ENCODE measurements at places on chromosomes 6 and 20.

DNA sequence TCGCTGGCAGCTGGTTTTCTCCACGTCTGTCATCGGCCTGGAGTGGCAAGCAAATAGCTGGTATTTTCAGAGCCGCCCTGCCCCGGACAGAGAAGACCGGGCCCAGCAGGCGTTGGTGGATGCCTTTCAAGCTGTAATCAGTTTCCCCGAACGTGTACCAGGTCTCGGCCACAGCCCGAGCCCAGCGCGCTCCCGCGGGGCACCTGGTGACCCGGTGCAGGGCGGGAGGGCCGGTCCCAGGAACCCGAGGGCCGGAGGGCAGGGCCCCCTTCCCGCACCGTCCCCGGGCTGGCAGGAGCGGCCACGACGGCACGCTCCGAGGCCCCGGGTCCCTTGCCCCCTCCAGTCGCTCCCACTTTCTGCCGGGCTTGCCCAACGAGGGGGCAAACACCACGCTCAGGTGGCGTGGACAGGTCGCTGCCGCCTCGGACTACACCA, 348 bp upstream of the PYGB start:
- H3K36me3 ChIP-seq = no peaks in the 10 kb centered on the region
- H3K4me1 ChIP-seq = peaks cover 25% of the 10 kb centered on the region
- peaks cover 9% of the 10 kb centered on the region for H3K27me3 ChIP-seq
- peak overlapping the region; percentile 92 for H3K4me3 ChIP-seq

DNA sequence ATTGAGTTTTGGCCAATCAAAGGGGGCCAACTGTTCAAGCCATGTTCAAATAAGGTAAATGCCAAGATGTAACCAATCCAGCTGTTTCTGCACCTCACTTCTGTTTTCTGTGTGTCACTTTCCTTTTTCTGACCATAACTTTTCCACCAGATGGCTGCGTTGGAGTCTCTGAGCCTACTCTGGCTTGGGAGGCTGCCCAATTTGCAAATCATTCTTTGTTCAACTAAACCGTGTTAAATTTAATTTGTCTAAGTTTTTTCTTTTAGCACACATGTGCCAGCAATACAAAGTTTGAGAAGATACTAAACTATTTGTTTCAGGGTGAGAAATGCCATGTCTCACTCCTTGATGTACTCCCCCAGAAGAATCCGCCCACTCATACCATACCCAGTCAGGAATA, 52.1 kb downstream of the IYD start:
- no peak overlapping the region for H3K27ac ChIP-seq
- no peak for DNase-seq
- H3K4me1 ChIP-seq = peaks cover 21% of the 10 kb centered on the region
- no peak overlapping the region for H3K4me3 ChIP-seq
- no peaks in the 10 kb centered on the region for H3K36me3 ChIP-seq
- peaks cover 6% of the 10 kb centered on the region for H3K27me3 ChIP-seq

DNA sequence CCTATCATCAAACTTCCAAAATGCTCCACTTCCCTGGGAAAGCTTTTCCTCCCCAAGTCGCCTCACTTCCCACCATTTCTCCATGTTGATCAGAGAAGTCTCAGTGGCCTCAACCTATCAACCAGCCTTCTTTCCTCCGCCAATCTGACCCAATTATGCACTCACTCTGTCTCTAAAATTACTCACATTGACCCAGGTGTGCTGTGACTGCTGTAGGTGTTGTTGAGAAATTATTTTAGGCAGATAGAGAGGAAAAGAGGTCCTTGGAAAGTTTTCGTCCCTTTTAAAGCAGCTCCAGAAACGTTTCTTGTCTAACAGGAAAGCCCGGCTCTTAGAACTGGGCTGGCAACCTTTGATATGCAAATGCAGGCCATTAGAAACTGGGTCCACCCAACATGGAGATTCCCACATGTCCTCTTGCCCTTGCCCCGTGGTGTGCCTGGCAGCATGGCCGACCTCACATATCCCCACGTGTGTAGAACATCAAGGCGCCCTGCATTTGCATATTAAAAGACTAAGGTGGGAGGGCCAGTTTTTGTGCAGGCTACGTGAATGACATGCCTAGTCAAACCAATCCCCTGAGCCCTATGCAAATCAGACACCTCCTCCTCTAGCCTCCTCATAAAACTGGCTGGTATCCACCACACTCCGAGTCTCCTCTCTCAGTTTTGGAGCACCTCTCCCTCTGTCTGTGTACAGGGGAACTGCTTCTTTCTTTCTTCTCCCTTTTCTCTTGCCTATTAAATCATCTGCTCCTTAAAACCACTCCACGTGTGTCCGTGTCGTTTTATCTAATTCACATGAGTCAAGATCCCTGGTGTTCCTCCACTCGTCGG, 12.9 kb downstream of the IPCEF1 start:
- H3K27me3 ChIP-seq = no peaks in the 10 kb centered on the region
- DNase-seq = peak; percentile 55
- H3K4me3 ChIP-seq = peak overlapping the region; percentile 48
- H3K4me1 ChIP-seq = peaks cover 36% of the 10 kb centered on the region

GRCh38 chr6:16441262-16441661, 202.9 kb downstream of the GMPR start:
- H3K27me3 ChIP-seq = no peaks in the 10 kb centered on the region
- DNase-seq = no peak
- no peak overlapping the region for H3K4me3 ChIP-seq
- H3K36me3 ChIP-seq = peaks cover 9% of the 10 kb centered on the region

- no peak for DNase-seq
- H3K4me3 ChIP-seq = no peak overlapping the region
- H3K36me3 ChIP-seq = no peaks in the 10 kb centered on the region
- peaks cover 6% of the 10 kb centered on the region for H3K4me1 ChIP-seq
- H3K27me3 ChIP-seq = no peaks in the 10 kb centered on the region
- no peak overlapping the region for H3K27ac ChIP-seq
Observed at GRCh38 chr6:134928151-134928900, 21.6 kb downstream of the ALDH8A1 start.

GRCh38 chr6:151962246-151962846, 154.9 kb downstream of the ESR1 start:
- H3K27me3 ChIP-seq = peaks cover 5% of the 10 kb centered on the region
- H3K36me3 ChIP-seq = no peaks in the 10 kb centered on the region
- H3K27ac ChIP-seq = no peak overlapping the region
- H3K4me3 ChIP-seq = no peak overlapping the region
- no peaks in the 10 kb centered on the region for H3K4me1 ChIP-seq
- no peak for DNase-seq

GRCh38 chr20:47876311-47877088, 91.2 kb upstream of the SULF2 start:
- no peak overlapping the region for H3K27ac ChIP-seq
- H3K4me1 ChIP-seq = peaks cover 24% of the 10 kb centered on the region
- no peak for DNase-seq

GRCh38 chr20:50543326-50543725, 33.1 kb downstream of the PTPN1 start:
- H3K27ac ChIP-seq = no peak overlapping the region
- H3K4me3 ChIP-seq = no peak overlapping the region
- peaks cover 14% of the 10 kb centered on the region for H3K4me1 ChIP-seq
- DNase-seq = no peak
- H3K36me3 ChIP-seq = peaks cover 2% of the 10 kb centered on the region

- H3K27ac ChIP-seq = no peak overlapping the region
- peaks cover 4% of the 10 kb centered on the region for H3K27me3 ChIP-seq
- H3K4me1 ChIP-seq = peaks cover 20% of the 10 kb centered on the region
- no peaks in the 10 kb centered on the region for H3K36me3 ChIP-seq
- no peak for DNase-seq
Observed at GRCh38 chr6:90715093-90715655, 128.3 kb upstream of the MAP3K7 start.

GRCh38 chr6:118656847-118657451, 5.6 kb upstream of the CEP85L start:
- H3K27ac ChIP-seq = no peak overlapping the region
- DNase-seq = no peak
- H3K4me1 ChIP-seq = peaks cover 22% of the 10 kb centered on the region
- no peaks in the 10 kb centered on the region for H3K36me3 ChIP-seq
- no peaks in the 10 kb centered on the region for H3K27me3 ChIP-seq

DNA sequence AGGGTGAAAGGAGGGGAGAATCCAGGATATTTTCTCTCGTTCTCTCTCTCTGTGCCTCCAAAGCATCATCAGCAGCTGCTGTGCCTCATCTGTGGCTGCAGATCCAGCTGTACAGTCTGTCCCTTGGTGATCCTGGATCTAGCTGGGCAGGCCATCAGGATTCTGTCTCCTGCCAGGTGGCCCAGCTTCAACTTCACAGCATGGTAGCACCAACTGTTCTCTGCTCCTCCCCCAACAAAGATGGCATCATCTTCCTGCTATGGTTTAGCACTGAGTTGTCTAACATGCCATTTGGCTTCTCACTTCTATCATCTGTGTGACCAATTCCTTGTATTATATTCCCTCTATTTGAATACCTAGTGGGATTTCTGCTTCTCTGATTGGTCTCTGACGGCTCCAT, 28.6 kb upstream of the ARFGEF2 start:
- no peaks in the 10 kb centered on the region for H3K36me3 ChIP-seq
- H3K27me3 ChIP-seq = peaks cover 55% of the 10 kb centered on the region
- H3K27ac ChIP-seq = no peak overlapping the region

GRCh38 chr6:75171567-75171966, 34.3 kb downstream of the COL12A1 start:
- peak overlapping the region; percentile 57 for H3K27ac ChIP-seq
- DNase-seq = no peak
- H3K36me3 ChIP-seq = no peaks in the 10 kb centered on the region
- no peaks in the 10 kb centered on the region for H3K27me3 ChIP-seq

DNA sequence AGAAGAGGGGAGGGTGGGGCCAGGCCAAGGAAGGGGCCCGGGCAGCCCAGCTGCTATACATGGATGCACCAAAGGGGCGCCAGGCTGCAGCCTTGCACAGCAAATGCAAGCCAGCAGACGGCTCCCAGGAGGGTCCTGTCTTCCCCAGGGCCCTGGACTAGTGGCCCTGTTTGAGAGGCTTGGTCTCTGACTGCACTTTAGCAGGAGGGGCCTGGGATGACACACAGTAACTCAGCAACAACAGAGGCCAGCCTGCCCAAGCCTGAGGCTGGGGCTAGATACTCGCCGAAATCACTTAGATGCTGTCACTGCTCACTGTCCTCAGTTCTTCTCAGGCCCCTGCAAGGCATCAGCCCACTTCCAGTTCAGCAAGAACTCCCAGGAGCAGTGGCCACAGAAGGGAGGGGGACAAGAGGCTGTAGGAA, 73.5 kb downstream of the TRAM2 start:
- DNase-seq = no peak
- no peaks in the 10 kb centered on the region for H3K27me3 ChIP-seq
- no peak overlapping the region for H3K4me3 ChIP-seq
- H3K27ac ChIP-seq = no peak overlapping the region
- peaks cover 20% of the 10 kb centered on the region for H3K36me3 ChIP-seq

- no peak for DNase-seq
- H3K36me3 ChIP-seq = peaks cover 22% of the 10 kb centered on the region
- no peak overlapping the region for H3K4me3 ChIP-seq
- no peak overlapping the region for H3K27ac ChIP-seq
- H3K4me1 ChIP-seq = peaks cover 18% of the 10 kb centered on the region
Observed at GRCh38 chr6:166950443-166950821, 5.9 kb downstream of the RNASET2 start.

GRCh38 chr6:82970839-82971238, 94.8 kb downstream of the UBE3D start:
- H3K4me1 ChIP-seq = no peaks in the 10 kb centered on the region
- no peak for DNase-seq
- no peaks in the 10 kb centered on the region for H3K27me3 ChIP-seq
- H3K36me3 ChIP-seq = peaks cover 2% of the 10 kb centered on the region

GRCh38 chr6:1049900-1050299, 262.0 kb upstream of the FOXQ1 start:
- peak overlapping the region; percentile 55 for H3K27ac ChIP-seq
- no peak overlapping the region for H3K4me3 ChIP-seq
- no peak for DNase-seq
- H3K36me3 ChIP-seq = no peaks in the 10 kb centered on the region
- peaks cover 25% of the 10 kb centered on the region for H3K4me1 ChIP-seq

DNA sequence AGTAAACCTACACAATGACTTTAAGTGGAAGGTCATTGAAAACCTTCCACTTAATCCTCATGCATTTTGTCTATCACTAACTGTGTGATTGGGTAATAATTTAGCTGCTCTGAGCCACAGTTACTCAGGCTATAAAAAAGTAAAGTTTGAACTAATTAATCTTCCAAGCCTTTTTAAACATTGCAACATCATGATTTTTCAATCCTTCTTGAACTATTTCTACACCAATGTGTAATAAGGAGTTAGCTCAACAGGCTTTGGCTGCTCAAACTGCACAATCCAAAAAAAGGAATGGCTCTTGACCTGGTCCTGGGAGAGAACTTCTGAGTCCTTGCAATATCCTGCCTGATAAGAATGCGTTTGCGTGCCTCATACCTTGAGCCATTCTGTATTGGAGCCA, 34.8 kb upstream of the FILIP1 start:
- DNase-seq = no peak
- H3K27me3 ChIP-seq = no peaks in the 10 kb centered on the region
- peaks cover 41% of the 10 kb centered on the region for H3K4me1 ChIP-seq
- no peak overlapping the region for H3K4me3 ChIP-seq

- H3K4me3 ChIP-seq = peak overlapping the region; percentile 75
- peaks cover 20% of the 10 kb centered on the region for H3K4me1 ChIP-seq
- peaks cover 7% of the 10 kb centered on the region for H3K27me3 ChIP-seq
- H3K27ac ChIP-seq = peak overlapping the region; percentile 41
- DNase-seq = no peak
Observed at GRCh38 chr20:56358070-56358469, 704 bp upstream of the FAM210B start.

DNA sequence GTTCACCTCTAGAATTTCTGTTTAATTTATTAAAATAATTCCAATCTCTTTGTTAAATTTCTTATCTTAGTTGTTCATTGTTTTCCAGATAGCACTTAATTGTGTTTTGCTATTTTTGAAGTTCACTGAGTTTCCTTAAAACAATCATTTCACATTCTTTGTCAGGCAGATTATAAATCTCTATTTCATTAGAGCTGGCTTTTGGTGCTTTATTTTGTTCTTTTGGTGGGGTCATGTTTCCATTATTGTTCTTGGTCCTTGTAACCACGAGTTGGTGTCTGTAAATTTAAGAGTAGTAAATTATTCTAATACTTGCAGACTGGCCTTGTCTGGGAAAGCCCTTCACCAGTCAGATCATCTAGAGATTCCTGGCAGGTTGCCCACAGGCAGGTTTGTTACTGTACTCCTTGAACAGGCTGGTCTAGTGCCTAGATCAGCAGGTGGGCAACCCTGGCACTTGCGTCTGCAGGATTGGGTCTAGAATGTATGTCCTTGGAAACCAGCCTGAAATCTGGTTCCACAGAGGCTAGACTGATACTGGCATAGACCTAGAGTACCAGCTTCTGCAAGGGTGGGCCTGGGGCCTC, 110.4 kb downstream of the ADGB start:
- no peak overlapping the region for H3K4me3 ChIP-seq
- H3K27ac ChIP-seq = no peak overlapping the region
- H3K27me3 ChIP-seq = peaks cover 5% of the 10 kb centered on the region

GRCh38 chr6:38261626-38262025, 378.1 kb downstream of the BTBD9 start:
- peaks cover 2% of the 10 kb centered on the region for H3K36me3 ChIP-seq
- DNase-seq = no peak
- H3K27ac ChIP-seq = peak overlapping the region; percentile 96
- no peak overlapping the region for H3K4me3 ChIP-seq
- no peaks in the 10 kb centered on the region for H3K27me3 ChIP-seq

Data from mesothelial cell of epicardium (in vitro differentiated cells).